ENCODE measurements at places on chromosomes 12 and 14.

DNA sequence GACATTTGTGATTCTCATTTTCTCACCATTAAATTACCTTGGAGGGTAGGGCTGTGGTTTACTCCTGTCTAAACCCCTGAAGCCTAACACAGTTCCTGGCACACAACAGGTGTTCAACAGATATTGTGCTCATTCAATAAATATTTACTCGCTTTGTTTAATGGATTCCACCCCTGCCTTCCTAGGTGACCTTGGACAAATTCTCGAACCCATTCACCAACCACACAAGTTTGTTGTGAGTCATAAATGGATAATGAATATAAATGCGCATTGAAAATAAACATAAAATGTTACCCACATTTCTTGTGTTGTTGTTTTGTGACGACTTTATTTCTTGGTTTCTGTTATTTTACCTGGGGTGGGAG lies 362 bp upstream of the TSFM start:
- peak overlapping the region; percentile 74 for H3K27ac ChIP-seq
- H3K4me3 ChIP-seq: no peak overlapping the region
- H3K36me3 ChIP-seq: peaks cover 29% of the 10 kb centered on the region
- H3K4me1 ChIP-seq: peaks cover 33% of the 10 kb centered on the region
- DNase-seq: no peak

- no peaks in the 10 kb centered on the region for H3K36me3 ChIP-seq
- no peak for DNase-seq
- no peaks in the 10 kb centered on the region for H3K4me1 ChIP-seq
- no peaks in the 10 kb centered on the region for H3K27me3 ChIP-seq
Observed at GRCh38 chr12:21695986-21696385, 38.3 kb upstream of the LDHB start.

DNA sequence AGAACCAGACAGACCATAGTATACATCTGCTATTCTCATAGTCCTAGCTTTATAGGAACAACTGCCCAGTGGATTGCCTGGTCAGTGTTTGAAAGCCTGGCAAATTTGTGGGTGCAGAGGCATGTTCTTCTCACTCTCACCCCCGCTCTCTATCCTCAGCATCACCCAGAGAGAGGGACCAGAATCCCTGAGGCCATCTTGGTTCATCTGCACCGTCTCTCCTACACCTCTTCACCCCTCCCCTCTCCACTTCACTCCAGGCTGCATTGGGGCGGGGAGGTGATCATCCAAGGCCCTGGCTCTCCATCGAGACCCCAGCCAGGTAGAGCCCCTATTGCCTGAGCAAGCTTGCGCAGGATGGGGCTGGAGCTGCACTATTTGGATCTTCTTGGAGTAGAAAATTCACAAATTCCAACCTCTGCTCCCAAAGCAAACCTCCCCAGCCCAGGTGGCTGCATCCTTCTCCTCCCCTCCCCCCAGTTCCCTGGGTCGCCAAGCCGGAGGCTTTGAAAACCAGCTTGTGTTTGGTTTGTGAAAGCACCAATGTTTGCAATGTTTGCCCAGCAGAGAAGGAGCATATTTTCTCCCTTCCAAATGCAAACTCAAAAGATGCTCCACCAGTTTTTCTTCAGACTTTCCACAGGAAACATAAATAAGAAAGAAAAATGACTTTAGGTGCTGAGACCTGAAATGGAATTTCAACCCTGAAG lies 18.6 kb upstream of the COL2A1 start:
- H3K36me3 ChIP-seq: no peaks in the 10 kb centered on the region
- peaks cover 12% of the 10 kb centered on the region for H3K27me3 ChIP-seq
- H3K27ac ChIP-seq: no peak overlapping the region

- H3K27ac ChIP-seq: peak overlapping the region; percentile 79
- no peak overlapping the region for H3K4me3 ChIP-seq
- H3K36me3 ChIP-seq: no peaks in the 10 kb centered on the region
- H3K4me1 ChIP-seq: peaks cover 36% of the 10 kb centered on the region
- DNase-seq: peak; percentile 35
Observed at GRCh38 chr12:104219908-104220404, 4.4 kb downstream of the TXNRD1 start.

DNA sequence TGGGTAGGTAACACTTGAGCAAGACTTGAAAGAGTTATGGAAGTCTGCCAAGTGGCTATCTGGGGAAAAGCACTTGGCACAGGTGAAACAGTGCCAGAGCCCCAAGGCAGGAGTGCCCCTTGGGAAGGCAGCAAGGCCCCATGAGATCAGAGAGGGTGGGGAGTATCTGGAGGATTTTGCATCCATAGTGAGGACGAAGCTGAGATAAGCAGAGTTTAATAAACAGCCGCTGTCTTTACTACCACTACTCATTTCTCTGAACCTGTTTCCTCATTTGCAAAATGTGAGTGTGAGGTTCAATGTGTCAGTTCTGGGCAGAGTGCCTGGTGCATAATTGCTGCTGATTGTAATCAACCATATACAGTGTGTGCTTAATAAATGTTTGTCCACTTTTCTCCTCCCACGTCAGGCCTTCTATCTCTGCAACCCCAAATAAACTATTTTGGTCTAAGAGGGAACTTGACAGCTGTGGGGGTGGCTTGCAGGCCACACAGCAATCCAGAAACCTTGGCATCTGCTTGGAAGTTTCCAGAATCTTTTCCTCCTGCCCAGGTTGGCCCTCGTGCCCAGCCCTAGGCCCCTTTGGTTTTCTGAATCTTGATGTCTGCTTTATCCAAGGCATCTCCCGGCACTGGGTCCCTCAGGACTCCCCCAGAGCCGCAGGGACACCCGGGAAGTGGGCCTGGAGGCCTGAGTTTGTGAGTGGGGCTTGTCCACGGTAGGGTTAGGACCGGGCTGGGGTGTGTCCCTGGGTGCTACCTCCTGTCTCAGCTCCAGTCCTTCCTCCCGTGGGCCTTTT lies 4.5 kb downstream of the ABCB9 start:
- peaks cover 23% of the 10 kb centered on the region for H3K4me1 ChIP-seq
- H3K4me3 ChIP-seq: no peak overlapping the region
- H3K36me3 ChIP-seq: peaks cover 7% of the 10 kb centered on the region
- peak overlapping the region; percentile 46 for H3K27ac ChIP-seq
